Kidney (tissue), 22 donors: ENCODE measurements at places on chromosomes 5 and 9. TPM values are rescaled to one million over a fixed set of nuclear protein-coding genes. Genes with fewer than 3 reads are reported as not detected.

The ISOC1 gene
- polyA plus RNA-seq: 29.3 TPM

The PCDHB8 gene
- polyA plus RNA-seq: 0.56 TPM

DNA sequence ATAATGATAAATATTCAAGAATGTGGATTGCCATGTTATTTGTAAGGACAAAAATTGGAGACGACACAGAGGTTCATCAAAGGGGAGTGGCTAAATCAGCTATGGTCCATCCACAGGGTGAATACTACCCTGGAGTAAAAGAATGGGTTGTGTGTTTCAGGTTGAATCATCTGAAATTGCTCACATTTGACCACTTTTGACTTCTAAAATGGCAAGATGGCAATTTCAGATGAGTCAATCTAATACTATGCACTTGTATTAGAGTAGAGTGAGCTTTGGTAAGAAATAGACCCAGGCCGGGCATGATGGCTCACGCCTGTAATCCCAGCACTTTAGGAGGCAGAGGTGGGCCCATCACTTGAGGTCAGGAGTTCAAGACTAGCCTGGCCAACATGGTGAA lies 131.8 kb downstream of the GAPVD1 start:
- no peaks in the 10 kb centered on the region for H3K4me1 ChIP-seq
- no peaks in the 10 kb centered on the region for H3K36me3 ChIP-seq
- DNase-seq: no peak
- H3K4me3 ChIP-seq: no peak overlapping the region

DNA sequence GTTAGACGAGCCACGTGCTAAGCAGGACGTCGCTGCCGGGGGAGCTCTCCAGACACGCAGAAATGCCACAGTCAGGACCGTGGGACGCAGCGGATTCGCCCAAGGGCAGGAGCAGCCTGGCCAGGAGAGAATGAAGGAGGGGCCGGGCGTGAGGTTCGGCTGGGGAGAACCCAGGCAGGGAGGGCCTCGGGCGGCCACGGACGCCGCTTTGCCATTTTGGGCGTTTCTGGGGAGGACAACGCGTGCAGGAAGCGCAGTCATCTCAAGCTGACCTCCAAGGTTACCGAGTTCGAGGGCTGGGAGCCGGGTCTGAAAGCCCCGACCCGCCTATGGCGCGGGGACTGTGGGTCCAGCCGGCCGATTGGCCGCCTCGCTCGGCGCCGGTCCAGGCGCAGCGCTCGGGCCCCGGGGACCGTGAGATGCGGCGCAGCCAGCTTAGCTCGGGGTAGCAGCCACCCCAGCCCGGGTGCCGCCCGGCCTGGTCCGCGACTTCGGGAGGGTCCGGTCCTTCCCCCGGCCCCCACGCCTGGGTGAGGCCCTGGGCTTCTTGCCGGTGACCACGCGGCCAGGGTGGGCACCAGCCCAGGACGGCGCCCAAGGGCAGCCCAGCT lies 760 bp upstream of the MAN1B1 start:
- H3K27me3 ChIP-seq: no peaks in the 10 kb centered on the region
- H3K4me1 ChIP-seq: peaks cover 9% of the 10 kb centered on the region
- no peak for DNase-seq
- H3K27ac ChIP-seq: peak overlapping the region; percentile 82
- H3K36me3 ChIP-seq: peaks cover 7% of the 10 kb centered on the region

DNA sequence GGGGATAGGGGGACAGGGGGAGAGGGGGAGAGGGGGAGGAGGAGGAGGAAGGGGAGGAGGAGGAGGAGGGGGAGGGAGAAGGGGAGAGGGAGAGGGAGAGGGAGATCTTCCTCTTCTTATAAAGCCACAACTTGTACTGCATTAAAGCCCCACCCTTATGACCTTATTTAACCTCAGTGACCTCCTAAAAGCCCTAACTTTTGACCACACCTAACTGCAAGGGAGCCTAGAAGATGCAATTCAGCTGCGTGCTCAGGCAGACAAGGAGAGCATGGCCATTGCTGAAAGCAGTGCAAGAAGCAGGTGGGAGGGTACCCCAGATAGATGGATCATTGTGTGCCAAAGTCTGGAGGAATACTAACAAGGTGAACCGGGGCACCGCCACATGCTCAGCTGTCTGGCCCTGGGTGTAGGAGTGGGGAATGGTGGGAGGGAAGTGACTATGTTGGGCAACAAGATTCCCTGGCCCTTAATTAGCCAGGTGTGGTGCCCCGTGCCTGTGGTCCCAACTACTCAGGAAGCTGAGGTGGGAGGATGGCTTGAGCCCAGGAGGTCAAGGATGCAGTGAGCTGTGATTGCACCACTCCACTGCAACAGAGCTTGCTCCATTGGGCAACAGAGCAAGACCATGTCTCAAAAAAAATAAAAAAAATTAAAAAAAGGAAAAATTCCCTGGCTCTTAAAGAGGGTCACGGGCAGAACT lies 125.4 kb upstream of the BOD1 start:
- DNase-seq: peak; percentile 56
- H3K4me3 ChIP-seq: no peak overlapping the region
- H3K4me1 ChIP-seq: peaks cover 4% of the 10 kb centered on the region
- no peaks in the 10 kb centered on the region for H3K27me3 ChIP-seq
- no peak overlapping the region for H3K27ac ChIP-seq

DNA sequence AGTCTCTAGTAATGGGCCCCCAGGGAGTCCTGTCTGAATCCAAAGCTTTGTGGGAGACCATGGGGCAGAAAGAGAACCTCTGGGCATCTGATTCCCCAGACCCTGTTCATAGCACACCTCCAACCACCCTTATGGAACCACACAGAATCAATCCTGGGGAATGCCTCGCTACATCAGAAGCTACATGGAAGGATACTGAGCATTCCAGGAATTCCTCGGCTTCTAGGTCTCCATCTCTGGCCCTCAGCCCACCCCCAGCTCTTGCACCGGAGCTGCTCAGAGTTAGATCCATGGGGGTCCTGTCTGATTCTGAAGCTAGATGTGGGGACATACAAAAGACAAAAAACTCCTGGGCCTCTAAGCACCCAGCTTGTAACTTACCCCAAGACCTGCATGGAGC lies 28.4 kb downstream of the VCP start:
- no peaks in the 10 kb centered on the region for H3K27me3 ChIP-seq
- H3K4me1 ChIP-seq: no peaks in the 10 kb centered on the region
- DNase-seq: no peak
- peaks cover 3% of the 10 kb centered on the region for H3K36me3 ChIP-seq
- no peak overlapping the region for H3K4me3 ChIP-seq

DNA sequence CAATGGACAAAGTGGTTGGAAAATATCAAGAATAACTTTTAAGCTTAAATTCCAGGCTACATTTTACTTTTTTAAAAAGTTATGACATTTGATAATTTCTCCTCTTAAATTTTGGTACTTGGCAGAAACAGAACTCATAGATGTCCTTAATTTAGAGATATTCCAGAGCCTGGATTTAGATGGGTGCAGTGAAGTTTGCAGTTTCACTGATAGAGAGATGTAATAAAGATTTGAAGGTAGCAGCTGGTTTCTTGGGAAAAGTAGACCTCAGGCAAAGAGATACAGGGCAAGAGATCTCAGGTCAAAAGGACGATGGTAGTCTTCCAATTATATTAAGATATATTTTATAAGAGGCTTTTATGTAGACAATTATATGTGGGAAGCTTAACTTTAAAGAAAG lies 134.6 kb downstream of the ISL1 start:
- H3K27ac ChIP-seq: no peak overlapping the region
- no peaks in the 10 kb centered on the region for H3K36me3 ChIP-seq
- H3K4me1 ChIP-seq: no peaks in the 10 kb centered on the region
- DNase-seq: no peak
- H3K4me3 ChIP-seq: no peak overlapping the region

DNA sequence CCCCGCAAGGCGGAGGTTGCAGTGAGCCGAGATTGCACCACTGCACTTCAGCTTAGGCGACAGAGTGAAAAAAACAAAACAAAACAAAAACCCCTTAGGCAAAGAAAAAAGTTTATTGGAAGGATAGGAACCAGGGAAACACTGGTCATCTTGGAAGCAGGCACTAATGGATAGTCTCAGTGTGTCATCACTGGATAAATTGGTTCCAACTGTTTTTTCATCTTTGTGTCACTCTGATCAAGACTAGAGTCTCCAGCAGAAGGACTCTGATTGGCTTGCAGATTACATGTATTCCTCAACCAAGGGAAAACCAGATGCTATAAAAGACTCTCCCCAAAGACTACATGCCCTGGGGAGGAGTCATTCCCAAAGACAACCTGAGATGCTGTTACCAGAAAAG lies 35.0 kb upstream of the HMHB1 start:
- DNase-seq: no peak
- no peak overlapping the region for H3K4me3 ChIP-seq
- H3K27ac ChIP-seq: no peak overlapping the region
- H3K27me3 ChIP-seq: no peaks in the 10 kb centered on the region
- no peaks in the 10 kb centered on the region for H3K36me3 ChIP-seq
- H3K4me1 ChIP-seq: no peaks in the 10 kb centered on the region

GRCh38 chr5:164060786-164061355 lies 555.5 kb downstream of the MAT2B start:
- DNase-seq: no peak
- H3K36me3 ChIP-seq: no peaks in the 10 kb centered on the region
- H3K27ac ChIP-seq: no peak overlapping the region
- no peaks in the 10 kb centered on the region for H3K4me1 ChIP-seq
- H3K4me3 ChIP-seq: no peak overlapping the region

DNA sequence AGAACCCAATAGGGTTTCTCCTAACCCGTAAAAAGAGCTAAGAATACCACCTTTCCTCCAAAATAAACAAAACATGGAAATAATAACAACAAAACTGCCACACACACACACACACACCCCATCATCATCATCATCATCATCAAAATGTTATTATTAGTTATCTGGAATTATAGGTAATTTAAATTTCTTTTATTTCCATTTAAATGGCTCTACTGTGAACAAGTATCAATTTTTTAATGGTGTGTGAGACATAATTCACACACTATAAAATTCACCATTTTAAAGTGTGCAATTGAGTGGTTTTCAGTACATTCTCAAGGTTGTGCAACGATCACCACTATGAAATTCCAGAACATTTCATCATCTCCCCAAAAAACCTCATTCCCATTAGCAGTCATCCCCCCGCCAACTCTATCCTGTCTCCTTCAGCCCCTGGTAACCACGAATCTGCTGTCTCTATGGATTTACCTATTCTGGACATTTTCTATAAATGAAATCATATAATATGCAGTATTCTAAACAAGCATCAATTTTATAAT lies 172.7 kb downstream of the ROR2 start:
- H3K4me3 ChIP-seq: no peak overlapping the region
- H3K27ac ChIP-seq: no peak overlapping the region
- H3K4me1 ChIP-seq: no peaks in the 10 kb centered on the region
- DNase-seq: no peak

DNA sequence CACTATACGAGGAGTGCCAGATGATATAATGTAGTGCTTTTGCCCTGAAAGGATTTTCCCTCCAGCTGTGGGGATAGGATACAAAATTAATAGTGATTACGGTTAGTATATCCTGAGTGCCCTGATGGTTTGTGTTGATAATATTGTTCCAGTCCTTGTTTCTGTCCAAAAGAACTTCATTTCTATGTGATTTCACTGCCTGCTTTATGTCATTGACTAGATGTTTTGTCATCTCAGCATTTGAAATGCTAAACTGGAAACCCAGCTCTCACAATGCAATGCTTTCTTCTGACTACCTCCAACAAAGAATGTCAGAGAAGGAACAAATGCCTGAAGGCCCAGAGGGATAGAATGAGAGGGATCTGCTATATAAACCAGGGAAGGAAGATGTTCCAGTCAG lies 177.8 kb downstream of the NIPBL start:
- no peak for DNase-seq
- no peaks in the 10 kb centered on the region for H3K4me1 ChIP-seq
- no peaks in the 10 kb centered on the region for H3K27me3 ChIP-seq
- H3K36me3 ChIP-seq: no peaks in the 10 kb centered on the region
- no peak overlapping the region for H3K27ac ChIP-seq

DNA sequence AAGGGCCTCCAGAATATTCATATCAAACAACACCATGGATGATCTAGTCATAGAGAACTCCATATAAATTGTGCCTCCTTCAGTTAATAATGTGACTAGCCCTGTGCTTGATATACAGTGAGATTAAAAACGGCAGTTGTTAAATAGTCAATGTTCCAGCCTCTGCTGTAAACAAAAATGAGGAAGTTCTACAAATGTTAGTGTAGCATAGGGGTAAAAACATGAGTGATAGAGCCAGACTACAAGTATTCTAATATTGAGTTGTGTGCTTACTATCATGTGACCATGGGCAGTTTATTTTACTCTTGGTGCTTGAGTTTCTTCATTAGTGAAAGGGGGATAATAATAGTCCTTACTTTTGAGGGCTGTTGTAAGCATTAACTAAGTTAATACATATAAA lies 43.3 kb upstream of the SLCO6A1 start:
- no peak overlapping the region for H3K27ac ChIP-seq
- no peak overlapping the region for H3K4me3 ChIP-seq
- peaks cover 5% of the 10 kb centered on the region for H3K4me1 ChIP-seq

DNA sequence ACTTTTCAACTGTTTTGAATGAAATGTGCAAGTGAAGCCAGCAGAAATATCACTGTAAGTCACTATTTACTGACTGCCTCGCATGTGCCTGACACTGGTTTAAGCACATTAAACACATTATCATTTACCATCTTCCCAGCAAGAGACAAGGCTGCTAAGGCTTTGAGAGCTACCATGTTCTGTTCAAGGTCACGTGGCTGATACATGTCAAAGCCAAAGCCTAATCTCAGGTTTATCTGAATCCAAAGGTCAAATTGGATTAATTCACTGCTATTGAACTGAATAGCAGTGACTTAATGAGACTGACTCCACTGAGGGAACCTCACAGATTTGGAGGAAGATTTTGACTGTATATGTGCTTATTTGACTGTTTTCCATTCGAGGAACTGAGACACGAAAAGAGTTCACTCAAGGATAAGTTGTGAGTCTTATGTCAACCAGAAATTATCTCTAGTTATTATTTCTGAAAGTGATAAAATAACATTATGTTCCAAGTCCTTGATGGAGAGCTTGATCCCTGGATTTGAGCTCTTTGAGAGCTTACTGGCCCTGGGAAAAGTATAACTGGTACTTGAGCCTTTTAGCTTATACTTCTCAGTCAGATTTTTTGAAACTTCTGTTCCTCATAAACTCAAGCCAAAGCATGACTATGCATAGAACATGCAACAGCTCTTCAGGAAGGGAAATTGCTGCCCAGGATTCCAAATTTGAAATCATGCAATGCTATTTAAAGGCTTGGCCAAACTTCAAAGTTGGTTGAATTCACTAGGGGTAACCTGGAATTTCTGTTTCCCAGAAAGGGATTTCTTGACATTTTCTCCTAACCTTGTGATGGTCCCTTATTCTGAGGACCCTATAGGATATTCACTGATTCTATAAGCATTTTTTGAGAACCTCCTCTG lies 23.4 kb upstream of the ARHGAP26 start:
- no peaks in the 10 kb centered on the region for H3K36me3 ChIP-seq
- no peak for DNase-seq
- no peak overlapping the region for H3K27ac ChIP-seq
- H3K4me3 ChIP-seq: no peak overlapping the region
- no peaks in the 10 kb centered on the region for H3K4me1 ChIP-seq

GRCh38 chr5:66322786-66323528 lies 178.9 kb downstream of the SREK1 start:
- no peaks in the 10 kb centered on the region for H3K4me1 ChIP-seq
- no peak for DNase-seq
- H3K27me3 ChIP-seq: no peaks in the 10 kb centered on the region
- H3K27ac ChIP-seq: no peak overlapping the region

GRCh38 chr5:115713408-115713807 lies 87.6 kb upstream of the TMED7 start:
- no peaks in the 10 kb centered on the region for H3K27me3 ChIP-seq
- no peak overlapping the region for H3K4me3 ChIP-seq
- no peak for DNase-seq
- H3K4me1 ChIP-seq: no peaks in the 10 kb centered on the region

- no peak overlapping the region for H3K27ac ChIP-seq
- no peak overlapping the region for H3K4me3 ChIP-seq
- no peaks in the 10 kb centered on the region for H3K36me3 ChIP-seq
- H3K27me3 ChIP-seq: no peaks in the 10 kb centered on the region
These were observed 35.0 kb upstream of the ARRDC3 start for GRCh38 chr5:91418158-91418557.
